ENCODE measurements at places on chromosomes 11 and 22.
A peak's percentile ranks its signal among the peaks of the same experiment; 100 is the strongest.

DNA sequence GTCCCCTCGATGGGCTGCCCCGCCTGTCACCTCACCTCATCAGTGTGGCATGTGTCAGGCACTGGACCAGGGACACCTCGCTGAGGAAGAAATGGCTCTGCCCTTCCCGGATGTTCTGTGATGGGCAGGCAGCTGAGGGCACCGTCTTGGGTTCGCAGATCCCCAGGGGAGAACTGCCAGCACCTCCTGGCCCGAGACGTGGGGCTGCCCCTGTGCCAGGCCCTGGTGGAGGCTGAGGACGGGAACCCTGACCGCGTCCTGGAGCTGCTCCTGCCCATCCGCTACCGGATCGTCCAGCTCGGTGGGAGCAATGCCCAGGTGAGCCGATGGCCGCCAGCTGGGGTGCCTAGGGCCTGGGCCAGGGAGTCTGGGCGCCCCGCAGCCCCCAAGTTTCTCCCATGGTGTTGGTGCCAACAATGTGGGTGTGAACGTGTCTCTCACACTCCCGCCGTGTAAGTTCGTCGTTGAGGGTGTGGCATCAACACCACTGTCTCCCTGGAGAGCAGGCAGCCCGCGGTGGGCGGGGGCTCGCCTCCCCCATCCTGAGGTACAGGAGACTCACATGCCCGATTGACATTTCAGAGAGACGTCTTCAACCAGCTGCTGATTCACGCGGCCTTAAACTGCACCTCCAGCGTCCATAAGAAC lies 7.3 kb upstream of the GTSE1 start:
- no peak for DNase-seq

GRCh38 chr22:49948116-49948957 lies 12.2 kb upstream of the PIM3 start:
- no peak for DNase-seq

GRCh38 chr11:129321076-129321475 lies 54.6 kb upstream of the BARX2 start:
- DNase-seq = no peak

DNA sequence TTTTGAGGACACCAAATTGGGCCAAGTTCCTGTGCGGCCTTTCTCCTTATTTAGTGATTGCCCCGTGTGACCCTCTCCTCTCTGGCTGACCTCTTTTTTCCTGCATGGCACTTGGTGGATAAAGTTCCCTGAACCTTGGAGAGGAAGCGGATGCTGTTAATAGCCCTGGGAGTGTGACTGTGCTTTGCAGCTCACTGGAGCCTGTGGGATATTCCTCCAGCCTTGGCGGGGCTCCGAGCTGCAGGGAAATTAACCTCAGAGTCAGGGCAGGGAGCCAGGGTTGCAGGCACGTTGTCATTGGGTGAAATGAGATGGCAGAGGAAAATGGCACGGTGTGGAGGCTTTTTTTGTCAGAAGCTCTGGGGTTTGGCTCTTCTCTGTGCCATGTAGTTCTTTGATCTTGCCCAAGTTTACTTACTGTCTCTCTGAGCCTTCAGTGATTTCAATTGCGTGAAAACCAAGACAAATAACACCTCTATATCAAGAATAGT lies 965 bp downstream of the OR9Q1 start:
- DNase-seq = no peak

DNA sequence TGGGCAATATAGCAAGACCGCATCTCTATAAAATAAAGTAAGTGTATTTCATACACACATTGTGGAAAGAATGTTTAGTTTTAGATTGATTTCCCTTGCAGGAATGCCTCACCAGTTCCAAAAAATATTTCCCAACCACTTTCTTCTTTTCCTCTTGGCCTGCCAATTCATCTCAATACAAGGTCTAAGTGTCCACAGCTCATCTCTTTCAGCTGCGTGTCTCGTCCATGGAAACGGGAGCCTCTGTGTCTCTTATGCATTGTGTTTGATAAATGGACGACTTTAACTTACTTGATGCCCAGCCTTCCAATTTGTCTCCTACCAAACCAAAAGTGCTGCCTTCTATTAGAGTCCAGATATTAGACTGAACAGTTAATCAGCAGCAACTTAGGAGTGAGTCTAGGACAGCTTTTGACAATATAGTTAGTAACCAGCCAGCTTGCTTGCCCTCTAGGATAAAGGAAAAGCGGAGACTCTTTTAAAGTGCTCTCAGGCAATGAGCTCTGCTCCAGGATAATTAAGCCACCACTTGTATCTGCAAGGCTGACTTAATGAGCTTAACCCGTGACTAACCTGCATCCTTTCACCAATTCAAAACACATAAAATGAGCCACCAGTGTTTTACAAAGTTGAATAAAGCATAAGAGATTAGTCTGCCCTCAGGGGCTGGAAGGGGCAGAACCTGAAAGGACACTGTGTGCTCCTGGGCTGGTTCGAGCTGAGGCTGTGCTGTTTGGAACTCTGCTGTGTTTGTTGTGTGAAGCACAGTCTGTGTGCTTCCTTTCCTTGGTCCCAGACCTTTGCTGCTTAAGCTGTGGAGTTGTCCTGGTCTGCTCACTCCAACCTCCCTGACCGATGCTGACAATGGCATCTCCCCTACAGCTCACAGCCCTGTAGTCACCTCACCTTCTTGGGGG lies 27.5 kb downstream of the FBXO7 start:
- no peak for DNase-seq

DNA sequence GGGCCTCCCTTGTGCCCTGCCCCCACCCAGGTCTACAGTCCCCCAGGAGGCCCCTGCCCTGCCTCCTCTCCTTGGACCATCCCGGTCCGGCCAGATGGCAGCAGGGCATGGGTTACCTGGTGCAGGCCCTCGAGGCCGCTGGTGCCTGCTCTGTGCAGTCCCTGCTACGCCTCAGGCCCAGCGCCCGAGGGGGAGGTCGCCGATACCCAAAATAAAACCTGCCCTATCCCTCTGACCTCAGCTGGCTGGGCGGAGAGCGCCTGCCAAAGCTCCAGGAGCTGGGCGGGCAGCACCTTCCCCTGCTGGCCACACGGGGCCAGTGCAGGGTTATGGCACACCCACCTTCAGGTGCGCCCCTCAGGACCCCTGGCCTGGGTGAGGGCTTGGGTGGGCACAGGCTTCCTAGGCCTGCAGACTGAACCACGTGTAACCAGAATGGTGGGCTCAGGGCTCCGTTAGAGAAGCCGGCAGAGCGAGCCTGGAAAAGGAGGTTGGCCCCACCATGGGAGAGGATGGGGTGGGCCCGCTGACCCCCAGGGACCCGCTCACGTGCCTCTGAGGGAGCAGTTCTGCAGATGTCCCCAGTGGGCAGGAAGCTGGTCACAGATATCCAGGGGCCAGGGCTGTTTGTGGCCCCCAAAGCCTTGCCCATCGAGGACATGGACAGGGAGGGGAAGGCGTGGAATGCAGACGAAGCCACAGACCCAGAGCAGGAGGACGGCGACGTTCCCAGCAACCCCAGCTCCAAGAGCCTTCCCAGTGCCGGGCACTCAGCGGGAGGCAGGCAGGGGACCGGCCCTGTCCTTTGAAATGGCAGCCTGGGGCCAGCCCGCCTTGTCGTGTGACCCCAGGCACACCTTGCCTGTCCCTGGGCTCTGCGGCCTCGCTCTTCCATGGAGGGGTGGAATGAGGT lies 1.7 kb upstream of the TNNT3 start:
- no peak for DNase-seq

GRCh38 chr11:11789735-11790369 lies 51.9 kb upstream of the USP47 start:
- peak; percentile 19 for DNase-seq

DNA sequence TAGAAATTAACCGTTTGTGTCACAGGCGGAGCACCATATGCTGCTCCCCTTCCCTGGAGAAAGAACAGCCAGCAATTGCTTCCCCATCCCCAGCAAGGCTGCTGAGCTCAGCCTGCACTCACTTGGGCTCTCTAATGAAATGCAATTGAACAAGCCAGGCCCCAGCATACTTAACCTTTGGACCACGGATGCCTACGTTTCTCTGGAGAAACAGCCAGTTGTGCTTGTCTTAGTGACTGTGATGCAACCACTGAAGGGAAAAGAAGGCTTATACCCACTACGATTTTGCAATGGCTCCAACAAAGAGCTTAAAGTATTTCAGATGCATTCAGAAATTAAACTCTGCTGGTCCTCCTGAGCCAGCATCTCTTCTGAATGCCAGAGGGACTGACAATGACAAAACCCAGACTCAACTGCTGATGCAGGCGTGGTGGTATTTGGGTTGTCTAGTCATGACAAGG lies 51.3 kb upstream of the SESN3 start:
- DNase-seq = peak; percentile 85

DNA sequence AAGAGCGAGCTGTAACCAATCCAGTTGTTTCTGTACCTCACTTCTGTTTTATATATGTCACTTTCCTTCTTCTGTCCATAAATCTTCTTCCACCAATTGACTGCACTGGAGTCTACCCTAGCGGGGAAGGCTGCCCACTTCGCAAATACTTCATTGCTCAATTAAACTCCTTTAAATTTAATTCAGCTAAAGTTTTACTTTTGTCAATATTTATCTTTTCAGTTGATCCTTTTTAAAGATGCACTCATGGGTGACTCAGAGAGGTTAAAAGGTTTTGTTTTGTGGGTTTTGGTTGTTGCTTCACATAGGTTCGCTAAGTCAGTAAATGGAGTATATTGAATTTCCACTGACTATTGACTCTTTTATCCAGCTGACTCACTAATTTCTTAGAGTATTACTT lies 597.2 kb downstream of the DLG2 start:
- no peak for DNase-seq

GRCh38 chr11:120383518-120384155 lies 47.4 kb downstream of the ARHGEF12 start:
- DNase-seq = no peak

GRCh38 chr22:48240148-48240934 lies 1477.9 kb downstream of the TBC1D22A start:
- DNase-seq = no peak

DNA sequence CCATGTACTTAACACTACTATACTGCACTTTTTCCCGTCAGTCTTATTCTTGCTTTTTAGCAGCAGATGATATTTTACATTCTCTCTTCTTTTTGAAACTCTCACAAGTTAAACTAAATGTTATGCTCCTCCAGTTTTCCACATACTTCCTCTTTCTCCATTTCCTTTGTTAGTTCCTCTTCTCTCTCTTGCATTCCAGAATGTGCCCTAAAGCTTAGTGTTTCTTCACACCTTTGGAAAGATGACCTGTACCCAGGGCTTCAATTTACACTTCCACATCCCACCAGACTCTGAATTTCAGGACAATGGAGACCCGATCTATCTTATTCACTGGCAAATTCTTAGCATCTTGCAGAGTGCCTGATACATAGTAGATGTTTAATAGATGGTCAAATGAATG lies 51.8 kb downstream of the APIP start:
- DNase-seq = peak; percentile 52

DNA sequence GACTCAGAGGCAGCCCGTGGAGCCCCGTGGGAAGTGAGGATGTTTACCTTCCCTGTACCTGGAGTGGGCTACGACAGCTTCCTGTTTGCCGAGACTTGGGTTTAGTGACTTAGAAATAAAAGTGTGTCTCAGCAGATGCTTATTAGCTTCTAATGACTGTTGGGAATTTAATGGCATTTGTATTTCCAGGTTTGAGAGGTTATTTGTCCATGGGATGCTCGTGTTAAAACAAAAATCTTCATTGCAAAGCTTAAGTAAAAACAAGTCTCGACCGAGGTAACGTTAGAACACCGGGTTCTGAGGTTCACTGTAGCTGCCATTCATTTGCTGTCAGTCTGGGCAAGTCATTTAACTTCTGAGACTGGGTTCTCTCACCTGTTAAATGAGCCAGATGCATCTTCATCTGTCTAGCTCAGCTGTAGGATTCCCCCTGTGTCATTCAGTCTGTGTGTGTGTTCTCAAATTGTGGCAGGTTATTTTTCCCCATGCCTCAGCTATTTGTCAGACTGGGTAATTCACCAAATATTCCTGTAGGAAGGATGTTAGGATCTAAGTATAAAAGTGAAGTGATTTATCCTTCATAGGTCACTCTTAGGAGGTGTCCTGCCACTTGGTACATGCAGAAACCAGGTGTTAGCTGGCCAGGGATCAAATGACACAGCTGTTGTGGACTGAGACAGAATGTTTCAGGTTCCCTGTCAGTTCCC lies 791 bp downstream of the EI24 start:
- DNase-seq = no peak

- DNase-seq = peak; percentile 96
Measured at GRCh38 chr22:29167032-29167911, 38.4 kb upstream of the EMID1 start.

DNA sequence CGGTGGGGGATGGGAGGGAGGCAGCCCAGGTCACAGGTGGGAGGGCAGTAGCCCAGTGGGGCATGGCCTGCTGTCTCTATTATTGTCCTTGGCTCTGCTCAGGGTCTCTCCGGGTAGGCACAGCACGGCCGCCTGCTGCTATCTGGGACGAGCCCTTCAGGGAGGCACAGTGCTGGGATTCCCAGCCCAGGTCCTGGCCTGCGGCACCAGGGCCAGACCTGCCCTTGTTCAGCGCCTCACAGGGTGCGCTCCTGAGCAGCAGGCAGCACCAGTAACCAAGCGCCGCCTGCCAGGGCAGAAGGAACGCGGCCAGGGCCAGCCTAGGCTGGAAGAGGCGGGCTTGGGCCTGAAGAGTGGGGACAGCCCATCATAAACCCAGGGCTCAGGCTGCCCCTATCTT lies 151.0 kb downstream of the MPPED1 start:
- DNase-seq = no peak

DNA sequence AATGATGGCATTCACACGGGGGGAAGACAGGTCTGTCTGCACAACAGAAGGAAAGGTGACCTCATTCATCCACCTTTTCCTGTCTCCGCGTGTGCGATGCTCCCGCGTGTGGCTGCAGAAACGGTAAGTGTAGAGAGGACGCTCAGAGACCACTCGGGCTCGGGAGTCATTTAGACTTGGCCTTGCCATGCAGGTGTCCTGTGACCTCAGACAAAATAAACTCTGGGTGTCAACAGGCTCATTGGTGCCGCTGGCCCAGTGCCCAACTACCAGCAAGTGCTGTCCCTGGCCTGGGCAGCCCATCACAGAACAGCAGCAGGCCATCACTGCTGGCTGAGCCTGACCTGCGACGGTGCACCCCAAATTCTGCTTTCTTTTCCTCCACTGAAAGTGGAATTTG lies 48.1 kb upstream of the ARFGAP3 start:
- no peak for DNase-seq

GRCh38 chr11:58829786-58830185 lies 14.7 kb downstream of the GLYATL2 start:
- DNase-seq = no peak

DNA sequence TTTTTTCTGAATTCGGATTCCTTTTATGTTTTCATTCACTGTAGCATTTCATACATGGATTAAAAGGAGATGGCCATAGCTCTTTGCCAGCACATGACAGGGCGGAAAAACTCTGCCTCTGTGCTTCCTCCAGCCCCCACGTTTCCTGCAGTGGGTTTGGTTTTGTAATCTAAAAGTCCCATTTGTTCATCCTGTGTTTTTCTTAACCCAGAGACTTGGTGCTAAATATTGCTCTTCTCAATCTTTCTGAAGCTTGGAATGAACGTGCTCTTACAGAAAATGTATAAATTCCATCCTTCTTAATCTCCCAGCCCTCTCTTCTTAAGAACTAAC lies 89.9 kb downstream of the PPP6R3 start:
- peak; percentile 71 for DNase-seq

GRCh38 chr11:69035946-69036340 lies 12.8 kb upstream of the TPCN2 start:
- DNase-seq = no peak

Measured in AML-193 (cell line).